Stimulated activated CD8-positive, alpha-beta memory T cell treated with anti-CD3 and anti-CD28 coated beads, Interleukin-7, amount 100 ng/mL, for 24 hours (primary cell): ENCODE measurements at places on chromosomes 3 and 15.

DNA sequence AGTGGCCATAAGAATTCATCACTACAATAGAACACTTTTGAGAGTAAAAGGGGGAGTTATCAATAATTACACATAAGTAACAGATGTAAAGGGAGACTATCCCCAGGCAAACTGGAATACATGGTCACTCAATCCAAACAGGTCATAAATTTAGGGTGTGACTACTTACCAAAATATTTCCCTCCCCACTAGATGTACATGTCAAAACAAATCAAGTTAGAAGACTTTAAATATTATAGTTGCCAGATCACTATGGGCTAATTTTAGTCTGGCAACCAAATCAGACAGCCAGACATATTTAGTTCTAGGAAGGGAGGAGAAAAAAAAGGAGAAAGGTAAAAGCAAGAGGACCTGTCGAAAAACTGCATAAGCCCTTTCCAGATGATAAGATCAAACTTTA, 23.1 kb downstream of the SLC24A5 start:
- no peak for DNase-seq

DNA sequence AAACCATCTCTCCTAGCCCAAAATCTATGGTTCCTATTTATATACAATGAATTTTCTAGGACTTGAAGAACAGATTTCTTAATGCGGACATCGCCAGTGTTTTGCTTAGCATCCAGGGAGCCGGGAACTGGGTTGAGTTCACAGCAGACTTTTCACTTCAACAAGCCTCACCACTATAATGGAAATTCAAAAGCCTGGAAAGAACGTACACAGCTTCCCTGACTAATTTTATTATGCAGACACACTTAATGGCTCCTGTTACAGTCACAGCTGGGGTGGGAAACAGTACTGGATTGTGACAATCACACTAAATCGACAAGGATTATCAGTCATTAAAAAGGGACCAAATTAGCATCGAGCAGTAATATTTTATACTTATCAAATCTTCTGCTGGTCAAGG, 129.2 kb upstream of the BNIP2 start:
- DNase-seq, result no peak

GRCh38 chr15:74208901-74209559, 6.4 kb upstream of the STRA6 start:
- DNase-seq, result no peak

DNA sequence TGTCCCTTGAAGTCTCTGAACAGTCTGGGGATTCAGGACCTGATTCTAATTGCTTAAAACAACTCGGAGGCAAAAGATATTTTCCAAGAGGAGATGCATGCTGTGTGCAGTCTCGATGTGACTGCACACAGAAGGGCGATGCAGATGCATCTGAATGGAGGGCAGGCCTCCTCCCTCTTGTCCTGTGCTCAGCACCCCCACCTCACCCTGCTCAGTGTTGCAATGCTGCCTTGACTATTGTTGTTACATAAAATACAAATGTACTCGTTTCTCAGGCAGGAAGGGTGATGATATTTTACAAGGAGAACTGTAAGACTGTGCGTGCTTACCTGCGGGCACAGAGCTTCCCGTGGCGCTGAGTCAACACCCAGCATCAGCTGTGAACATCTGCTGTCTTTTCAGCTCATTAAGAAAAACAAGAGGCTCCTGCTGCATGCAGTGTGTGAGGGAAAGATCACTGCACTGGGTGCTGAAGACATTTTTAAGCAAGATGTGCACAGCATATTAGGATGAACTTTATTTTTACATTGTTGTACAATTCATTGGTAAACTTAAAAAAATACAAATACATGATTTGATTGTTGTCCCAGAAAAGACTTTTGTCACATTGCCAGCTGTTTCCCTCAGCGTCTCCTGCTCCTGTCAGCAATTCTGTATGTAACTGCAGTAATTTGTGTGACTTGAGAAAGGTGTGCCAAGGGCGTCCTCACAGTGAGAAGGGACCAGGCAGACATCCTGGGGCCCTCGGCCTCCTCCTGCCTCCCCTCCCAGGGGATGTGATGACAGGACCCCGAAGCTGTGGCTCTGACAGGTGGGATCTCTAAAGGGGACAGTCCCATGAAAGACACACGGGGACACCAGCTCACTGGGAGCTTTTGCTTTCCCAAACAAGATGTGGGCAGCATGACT, 56.3 kb upstream of the RPL32 start:
- DNase-seq, result no peak

- DNase-seq, result no peak
Measured at GRCh38 chr15:90553248-90553745, 23.6 kb downstream of the CRTC3 start.

- DNase-seq, result no peak
Measured at GRCh38 chr3:7410782-7411181, 549.9 kb downstream of the GRM7 start.

DNA sequence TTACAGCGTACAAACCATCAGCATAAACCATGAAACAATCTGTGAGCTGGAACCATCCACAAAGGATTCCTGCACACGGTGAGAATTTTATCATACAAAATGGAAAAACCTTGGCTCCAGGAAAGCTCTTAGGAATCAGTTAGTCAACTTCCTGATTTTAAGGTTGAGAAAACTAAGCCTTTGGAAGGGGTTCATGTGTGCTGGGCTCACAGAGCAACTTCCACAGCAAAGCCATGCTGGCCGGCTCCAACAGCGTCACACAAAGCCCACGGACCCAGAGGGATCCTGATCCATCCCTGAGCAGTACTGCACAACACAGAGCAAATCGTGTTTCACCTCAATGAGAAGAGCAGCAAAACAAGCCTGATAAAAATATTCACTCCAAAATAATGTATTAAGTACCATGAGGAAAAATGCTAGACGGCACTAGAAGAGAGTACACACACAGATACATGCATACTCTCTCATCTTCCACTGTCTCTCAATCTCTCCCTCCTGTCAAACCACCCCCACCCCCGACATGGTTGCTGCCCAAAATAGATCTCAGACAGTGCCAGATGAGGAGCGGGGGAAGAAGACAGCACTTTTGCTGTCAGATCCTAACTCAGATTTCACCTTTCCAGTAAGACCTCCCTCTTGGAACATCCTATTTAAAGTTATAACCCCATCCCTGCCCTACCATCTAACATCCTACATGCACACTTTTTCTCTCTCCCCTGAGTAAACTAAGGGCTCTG, 58.6 kb downstream of the MB21D2 start:
- no peak for DNase-seq

- no peak for DNase-seq
Measured at GRCh38 chr3:171164067-171164465, 137.5 kb upstream of the SLC2A2 start.

GRCh38 chr3:194083637-194084224, 52.2 kb upstream of the HES1 start:
- no peak for DNase-seq

- DNase-seq, result no peak
Measured at GRCh38 chr15:98917417-98917816, 90.2 kb downstream of the PGPEP1L start.

DNA sequence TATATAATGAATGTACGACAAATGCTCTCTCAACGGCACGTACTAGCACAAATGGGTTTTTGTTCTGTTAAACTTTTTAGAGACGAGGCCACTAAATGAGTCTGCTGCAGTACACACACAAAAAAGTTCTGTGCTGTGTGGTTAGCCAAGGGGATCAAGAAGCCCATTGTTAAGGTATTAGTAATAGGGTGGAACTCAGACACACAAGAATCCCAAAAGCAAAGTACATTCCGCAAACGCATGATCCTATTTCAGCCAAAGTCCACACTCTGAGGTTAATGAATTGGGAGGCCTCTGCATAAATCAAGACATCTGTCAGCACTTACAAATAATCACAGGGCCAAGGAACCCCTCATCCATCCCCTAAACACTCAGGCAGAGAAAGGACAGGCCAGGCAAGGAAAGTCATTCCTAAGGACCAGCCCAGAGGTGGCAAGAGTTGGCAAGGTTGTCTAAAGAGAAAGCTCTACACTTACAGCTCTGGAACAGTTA, 12.1 kb downstream of the OSBPL10 start:
- DNase-seq, result no peak

DNA sequence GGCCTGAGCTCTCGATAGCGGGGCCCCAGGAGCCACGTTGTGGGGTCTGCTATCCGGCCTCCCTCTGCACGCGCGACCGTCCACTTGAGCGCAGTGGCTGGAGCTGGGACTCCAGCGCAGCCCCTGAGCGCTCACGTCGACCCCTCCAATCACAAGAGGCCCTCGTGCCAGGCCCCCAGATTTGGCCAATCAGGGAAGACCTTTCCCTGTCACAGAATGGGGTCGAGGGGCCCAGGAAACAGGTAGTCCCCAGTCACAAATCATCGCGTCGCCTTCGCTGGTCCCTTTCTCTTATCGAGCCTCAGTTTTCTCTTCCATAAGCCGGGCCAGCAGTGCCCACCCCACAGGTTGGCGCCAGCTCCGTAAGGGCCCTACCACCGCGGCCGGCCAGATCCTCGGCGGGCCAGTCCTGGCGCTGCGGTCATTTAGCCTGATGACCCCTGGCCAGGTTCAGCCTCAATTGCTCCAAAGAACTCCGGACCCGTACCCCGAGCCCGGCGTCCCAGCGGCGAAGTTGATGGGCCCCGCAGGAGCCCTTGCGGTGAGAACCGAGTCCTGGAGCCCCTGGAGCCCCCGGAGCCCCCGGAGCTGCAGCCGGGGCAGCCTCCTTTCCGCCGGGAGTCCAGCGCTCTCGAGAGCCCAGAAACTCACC, 435 bp downstream of the ALDH1L1 start:
- DNase-seq, result no peak

- no peak for DNase-seq
Measured at GRCh38 chr3:186264608-186265400, 97.2 kb downstream of the DGKG start.

GRCh38 chr3:148075771-148076716, 621.7 kb upstream of the AGTR1 start:
- no peak for DNase-seq

DNA sequence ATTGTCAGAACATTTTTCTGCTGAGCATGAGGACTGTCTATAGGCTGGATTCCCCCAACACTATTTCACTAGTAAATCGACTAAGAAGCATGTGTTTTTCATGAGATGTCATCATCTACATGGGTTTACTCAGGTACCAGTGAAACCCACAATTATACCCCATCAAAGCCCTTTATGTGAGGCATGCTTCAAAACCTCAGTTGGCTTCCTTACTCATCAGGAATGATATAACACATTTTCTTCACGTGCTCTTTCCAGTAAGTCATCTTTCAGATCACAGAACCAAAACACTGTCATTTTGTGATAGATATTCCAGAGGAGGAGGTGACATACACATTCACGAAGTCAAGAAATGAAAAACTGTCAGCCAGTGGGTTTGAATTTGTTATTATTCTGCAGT, 116.5 kb downstream of the ANO10 start:
- DNase-seq, result no peak

DNA sequence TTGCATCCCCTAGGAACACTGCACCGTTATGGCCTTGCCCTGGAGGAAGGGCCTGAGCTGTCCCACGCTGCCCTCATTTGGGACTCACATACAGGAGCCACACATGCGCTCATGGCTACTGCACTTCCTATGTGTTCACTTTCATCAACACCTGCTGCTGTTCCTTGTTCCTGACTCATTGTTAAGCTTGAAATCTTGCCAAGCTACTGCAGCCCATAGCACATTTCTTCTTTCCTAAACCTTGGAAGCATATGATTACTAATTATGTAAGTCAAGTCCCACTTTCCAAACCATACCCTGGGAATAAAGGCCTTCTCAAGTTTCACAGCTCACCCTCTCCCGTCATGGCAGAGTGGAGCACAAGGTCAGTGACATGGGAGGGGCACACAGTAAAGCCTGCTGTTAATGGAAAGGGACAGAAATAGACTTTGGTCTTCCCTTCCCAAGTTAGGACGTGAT, 307.9 kb downstream of the CLSTN2 start:
- DNase-seq, result no peak

DNA sequence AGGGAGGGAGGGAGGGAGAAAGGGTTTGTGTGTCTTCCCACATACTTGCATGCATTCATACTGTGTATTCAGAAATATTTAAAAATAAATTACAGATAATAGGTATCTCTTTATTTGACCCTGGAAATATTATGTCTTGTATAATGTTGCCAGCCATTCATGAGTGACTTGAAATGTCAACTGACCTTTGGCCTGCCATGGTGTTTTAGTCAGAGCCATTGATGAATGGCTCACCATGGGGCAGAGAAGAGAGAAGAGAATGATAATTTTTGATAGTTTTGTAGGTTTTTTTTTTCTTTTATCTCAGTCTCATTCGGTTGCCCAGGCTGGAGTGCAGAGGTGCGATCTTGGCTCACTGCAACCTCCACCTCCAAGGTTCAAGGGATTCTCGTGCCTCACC, 121.2 kb downstream of the ATG7 start:
- no peak for DNase-seq

DNA sequence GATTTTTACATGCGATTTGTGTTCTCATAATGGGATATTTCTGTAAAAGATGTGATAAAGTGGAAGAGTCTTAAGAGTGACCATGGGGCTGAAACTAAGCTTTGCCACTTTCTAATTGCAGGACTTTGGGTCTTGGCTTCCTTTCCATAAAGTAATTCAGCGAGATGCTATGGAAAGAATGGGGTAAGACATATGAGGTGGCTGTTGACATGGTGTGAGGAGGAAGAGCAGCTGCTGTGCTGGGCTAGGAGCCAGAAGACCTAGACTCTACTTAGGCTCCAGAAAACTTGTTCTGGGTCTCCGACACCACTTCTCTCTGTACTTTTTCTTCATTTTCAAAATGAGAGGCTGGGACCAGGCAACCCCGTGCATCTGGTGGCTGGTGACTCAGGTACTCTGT, 654.5 kb upstream of the CFAP20DC start:
- DNase-seq, result no peak

- DNase-seq, result no peak
Measured at GRCh38 chr3:150370122-150370602, 37.9 kb upstream of the TSC22D2 start.

GRCh38 chr3:127071597-127072001, 88.7 kb downstream of the PLXNA1 start:
- no peak for DNase-seq

- no peak for DNase-seq
Measured at GRCh38 chr3:184299488-184300377, 692 bp downstream of the PSMD2 start.

DNA sequence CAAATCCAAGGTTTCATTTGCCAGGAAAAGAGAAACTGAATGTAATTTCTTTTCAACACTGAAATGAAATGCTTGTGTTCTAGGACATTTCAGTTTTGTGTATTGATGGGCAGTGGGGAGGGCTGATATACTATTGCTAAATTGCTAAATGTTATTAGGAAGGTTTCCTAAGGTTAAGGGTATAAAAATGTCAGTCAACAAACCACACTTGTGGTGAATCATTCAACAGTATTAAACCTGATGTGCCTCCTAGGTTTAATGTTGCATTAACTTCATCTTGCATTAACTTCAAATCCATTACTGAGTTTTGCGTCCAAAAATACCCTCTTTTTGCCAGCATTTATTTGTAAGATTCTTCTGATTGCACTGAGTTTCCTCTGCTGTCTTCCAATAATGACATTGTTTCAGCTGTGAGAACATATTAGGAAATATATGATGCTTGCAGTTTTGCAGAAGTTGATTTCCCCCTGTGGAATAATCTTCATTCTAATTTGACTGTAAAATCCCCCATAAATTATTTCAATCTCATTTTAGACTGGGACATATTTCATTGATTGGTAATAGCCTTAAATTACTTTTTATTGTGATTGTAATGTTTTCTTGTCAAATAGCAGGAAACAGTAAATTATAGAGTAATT, 758.3 kb downstream of the GBE1 start:
- DNase-seq, result no peak
